ENCODE measurements at places on chromosomes 1 and 21. TPM values are rescaled to one million over a fixed set of nuclear protein-coding genes. Genes with fewer than 3 reads are reported as not detected.

DNA sequence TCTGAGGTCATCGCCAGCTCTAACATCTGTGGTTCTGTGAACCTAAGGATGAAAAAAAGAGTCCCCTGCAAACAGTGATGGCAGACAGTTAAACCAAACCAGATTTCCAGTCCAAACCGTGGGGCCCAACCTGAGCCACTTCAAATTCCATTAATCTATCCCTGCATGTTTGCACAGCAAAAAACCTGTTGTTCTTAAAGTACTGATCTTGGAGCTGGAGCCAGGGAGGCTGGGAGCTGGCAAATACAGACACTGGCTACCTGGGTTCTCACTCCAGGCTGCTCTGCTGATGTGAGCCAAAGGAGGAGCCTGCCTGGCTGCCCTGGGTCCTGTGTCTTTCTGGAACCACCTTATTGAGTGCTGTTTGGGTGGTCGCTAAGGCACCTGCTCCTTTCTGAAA, 16.4 kb downstream of the LDLRAD1 start:
- DNase-seq = no peak
- peaks cover 26% of the 10 kb centered on the region for H3K27me3 ChIP-seq
- H3K4me3 ChIP-seq = no peak overlapping the region
- H3K4me1 ChIP-seq = no peaks in the 10 kb centered on the region
- no peaks in the 10 kb centered on the region for H3K36me3 ChIP-seq

DNA sequence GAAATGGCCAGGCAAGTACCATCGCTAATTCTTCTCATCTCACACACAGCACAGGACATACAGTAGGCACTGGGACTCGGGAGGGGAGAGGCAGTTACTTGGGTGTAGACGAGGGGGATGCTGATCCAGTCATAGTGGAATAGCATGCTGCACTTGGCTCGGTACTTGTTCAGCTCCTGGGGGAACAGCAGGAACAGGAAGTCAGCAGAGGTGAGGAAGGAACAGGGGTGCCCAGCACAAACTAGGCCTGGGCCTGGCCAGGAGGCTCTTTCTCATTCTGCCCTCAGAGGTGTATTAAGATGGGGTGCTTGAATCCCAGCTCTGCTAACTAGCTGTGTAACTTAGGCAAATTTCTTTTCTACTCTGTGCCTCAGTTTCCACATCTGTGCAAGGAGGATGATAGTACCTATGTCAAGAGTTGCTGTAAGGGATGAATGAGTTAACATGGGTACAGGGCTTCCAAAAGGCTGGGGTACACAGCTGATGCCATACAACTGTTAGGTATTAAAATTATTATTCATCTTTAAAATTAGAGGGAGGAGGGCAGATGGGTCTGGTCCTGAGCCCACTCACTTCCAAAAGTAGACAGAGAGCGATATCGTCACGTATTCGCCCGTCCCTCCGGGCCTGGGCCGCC, 2.4 kb downstream of the BEST4 start:
- no peak for DNase-seq
- H3K27ac ChIP-seq = no peak overlapping the region
- peak overlapping the region; percentile 47 for H3K4me3 ChIP-seq

DNA sequence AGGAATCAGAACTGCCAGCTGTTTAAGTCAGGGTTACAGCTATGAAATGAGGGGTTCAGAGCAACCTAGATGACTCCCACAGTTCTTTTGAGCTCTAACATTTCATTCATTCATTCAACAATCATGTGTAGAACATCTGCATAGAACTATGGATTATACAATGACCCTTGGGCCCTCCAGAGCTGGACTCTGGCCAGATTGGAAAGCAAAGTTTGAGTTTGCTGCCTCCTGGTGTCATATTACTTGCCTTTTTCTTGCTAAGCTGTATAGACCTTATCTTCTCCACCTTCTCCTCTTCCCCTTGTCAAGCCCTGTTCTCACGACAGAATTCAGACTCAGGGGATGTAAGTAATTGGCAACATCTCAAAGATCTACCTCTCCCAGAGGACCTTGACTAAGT, 4.0 kb downstream of the CASQ2 start:
- H3K27ac ChIP-seq = no peak overlapping the region
- H3K4me3 ChIP-seq = no peak overlapping the region
- H3K36me3 ChIP-seq = no peaks in the 10 kb centered on the region
- peaks cover 31% of the 10 kb centered on the region for H3K27me3 ChIP-seq
- H3K4me1 ChIP-seq = no peaks in the 10 kb centered on the region

DNA sequence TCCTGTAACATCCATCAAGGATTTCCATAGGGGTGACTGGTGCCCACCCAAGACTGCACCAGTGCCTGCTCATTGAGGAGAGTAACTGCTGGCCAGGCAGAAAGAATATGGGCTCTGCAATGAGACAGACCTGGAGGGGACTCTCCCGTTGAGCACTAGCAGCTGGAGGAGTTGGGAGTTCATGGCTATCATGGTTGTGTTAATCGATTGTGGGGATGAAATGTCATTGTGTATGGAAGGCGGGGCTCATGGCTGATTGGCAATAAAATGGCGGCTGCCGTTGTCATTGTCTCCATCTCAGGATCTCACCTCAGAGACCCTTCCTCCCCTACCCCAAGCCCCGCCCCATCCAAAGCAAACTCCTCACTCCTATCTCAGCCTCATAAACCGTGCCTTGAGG, 3.9 kb downstream of the TMEM125 start:
- no peak overlapping the region for H3K4me3 ChIP-seq
- DNase-seq = no peak
- H3K27ac ChIP-seq = no peak overlapping the region
- H3K36me3 ChIP-seq = no peaks in the 10 kb centered on the region

- peaks cover 9% of the 10 kb centered on the region for H3K27me3 ChIP-seq
- no peaks in the 10 kb centered on the region for H3K4me1 ChIP-seq
- no peak overlapping the region for H3K27ac ChIP-seq
Measured at GRCh38 chr1:187032982-187033692, 204.4 kb downstream of the PLA2G4A start.

DNA sequence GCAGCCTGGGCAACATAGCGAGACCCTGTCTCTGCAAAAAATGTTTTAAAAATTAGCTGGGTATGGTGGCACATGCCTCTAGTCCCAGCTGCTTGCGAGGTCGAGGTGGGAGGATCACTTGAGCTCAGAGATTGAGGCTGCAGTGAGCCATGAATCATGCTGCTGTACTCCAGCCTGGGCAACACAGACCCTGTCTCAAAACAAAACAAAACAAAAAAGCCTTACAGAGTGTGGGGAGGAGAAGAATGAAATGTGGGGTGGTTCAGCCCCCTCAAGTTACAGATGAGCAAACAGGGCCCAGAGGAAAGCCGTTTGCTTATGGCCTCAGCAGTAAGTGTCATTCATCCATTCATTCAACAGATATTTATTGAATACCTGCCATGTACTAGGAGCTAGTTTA, 40.7 kb downstream of the RPS6KA1 start:
- DNase-seq = no peak
- no peak overlapping the region for H3K4me3 ChIP-seq
- no peaks in the 10 kb centered on the region for H3K27me3 ChIP-seq
- no peak overlapping the region for H3K27ac ChIP-seq
- H3K4me1 ChIP-seq = no peaks in the 10 kb centered on the region

GRCh38 chr1:116201911-116202310, 90.7 kb downstream of the MAB21L3 start:
- no peak overlapping the region for H3K4me3 ChIP-seq
- no peak for DNase-seq
- no peaks in the 10 kb centered on the region for H3K36me3 ChIP-seq
- H3K4me1 ChIP-seq = no peaks in the 10 kb centered on the region

- H3K27me3 ChIP-seq = peaks cover 43% of the 10 kb centered on the region
- no peaks in the 10 kb centered on the region for H3K36me3 ChIP-seq
- H3K4me1 ChIP-seq = peaks cover 12% of the 10 kb centered on the region
Measured at GRCh38 chr1:169426174-169426705, 1.0 kb downstream of the CCDC181 start.

DNA sequence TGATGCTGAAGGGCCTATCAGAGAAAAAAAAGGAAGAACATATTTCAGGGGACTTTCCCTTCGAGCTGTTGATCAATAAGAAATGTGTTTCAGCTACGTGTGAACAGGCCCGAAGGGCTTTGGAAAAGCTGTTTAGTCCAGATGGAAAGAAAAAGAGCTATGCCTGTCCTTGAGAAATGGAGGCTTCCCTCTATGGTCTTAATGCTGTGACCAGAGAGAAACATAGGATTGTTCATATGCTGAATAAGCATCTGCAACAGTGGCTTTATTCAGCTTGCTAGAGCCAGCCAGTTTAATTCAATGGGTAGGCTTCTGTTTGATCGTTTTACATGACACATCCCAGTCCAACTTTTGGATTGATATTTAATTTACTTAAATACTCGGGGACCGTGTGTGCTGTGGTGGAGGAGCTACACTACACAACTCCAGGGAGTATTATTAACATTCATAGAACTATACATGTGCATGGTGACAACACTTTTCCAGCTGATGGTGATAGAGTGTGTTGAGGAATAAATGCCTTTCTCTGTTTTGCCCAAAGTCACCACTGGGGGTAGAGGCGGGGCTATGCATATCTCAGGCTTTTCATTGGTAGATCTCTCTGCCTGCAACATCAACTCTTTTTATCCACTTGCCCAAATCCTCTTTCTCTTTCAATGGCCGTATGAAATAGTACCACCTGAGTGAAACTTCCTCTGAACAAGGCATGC, 106.7 kb upstream of the C8B start:
- no peak overlapping the region for H3K4me3 ChIP-seq
- no peaks in the 10 kb centered on the region for H3K4me1 ChIP-seq
- no peaks in the 10 kb centered on the region for H3K36me3 ChIP-seq
- H3K27me3 ChIP-seq = peaks cover 7% of the 10 kb centered on the region
- no peak for DNase-seq

DNA sequence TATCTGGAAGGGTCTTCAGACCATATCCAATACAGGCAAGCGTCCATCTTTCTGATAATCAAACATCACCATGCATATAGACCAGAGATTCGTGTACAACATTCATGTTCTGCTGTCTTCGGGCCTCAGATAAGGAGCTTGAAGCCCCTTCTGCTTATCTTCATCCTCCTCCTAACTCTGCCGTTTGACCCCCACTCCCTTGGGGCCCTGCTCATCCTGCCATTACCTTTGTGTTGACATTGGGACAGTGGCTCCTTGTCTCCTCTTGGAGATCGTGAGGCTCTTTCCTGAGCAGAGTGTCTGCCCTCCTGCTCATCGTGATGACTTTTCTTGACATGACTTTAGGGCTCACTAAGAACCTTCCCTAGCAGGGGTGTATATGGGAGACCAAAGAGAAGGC, 37.3 kb downstream of the ACTL8 start:
- H3K36me3 ChIP-seq = no peaks in the 10 kb centered on the region
- H3K4me3 ChIP-seq = no peak overlapping the region
- H3K4me1 ChIP-seq = peaks cover 4% of the 10 kb centered on the region
- peaks cover 17% of the 10 kb centered on the region for H3K27me3 ChIP-seq

DNA sequence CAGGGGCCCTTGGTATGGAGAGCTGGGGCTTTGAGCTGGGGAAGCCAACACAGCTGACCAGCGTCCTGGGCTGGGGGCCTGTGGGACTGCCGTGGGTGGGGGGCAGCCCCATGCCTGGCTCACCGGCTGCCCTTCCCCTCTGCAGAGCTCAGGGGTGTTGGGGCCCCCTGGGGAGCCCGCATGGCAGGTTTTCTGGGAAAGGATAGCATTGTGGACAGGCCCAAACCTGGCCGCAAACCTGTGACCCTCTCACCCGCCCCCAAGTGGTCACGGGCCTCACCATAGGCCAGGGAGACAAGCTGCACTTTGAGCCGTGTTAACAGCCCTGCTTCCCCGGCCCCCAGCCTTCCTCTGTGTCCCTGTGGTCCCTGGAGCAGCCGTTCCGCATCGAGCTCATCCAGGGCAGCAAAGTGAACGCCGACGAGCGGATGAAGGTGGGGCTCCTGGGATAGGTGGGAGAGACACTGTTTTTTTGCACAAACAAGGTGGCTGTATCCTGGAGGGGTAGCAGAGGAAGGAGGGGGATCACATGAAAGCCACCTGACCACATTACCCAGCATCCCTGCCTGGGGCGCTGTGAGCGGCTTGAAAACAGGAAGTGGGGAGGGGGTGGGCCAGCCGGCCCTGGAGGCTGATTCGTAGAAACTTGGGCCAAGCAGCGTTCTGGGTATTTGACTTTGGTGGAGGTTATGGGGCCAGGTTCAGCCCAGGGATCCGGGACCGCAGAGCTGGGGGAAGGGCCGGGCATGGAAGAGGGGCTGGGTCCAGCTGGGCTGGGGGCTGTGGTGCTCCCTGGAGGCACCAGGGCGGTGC, 65.9 kb downstream of the PIK3CD start:
- H3K4me1 ChIP-seq = peaks cover 16% of the 10 kb centered on the region
- H3K27ac ChIP-seq = peak overlapping the region; percentile 5
- no peaks in the 10 kb centered on the region for H3K27me3 ChIP-seq

GRCh38 chr1:29962336-29962735, 726.0 kb downstream of the PTPRU start:
- peak; percentile 74 for DNase-seq
- no peak overlapping the region for H3K27ac ChIP-seq

GRCh38 chr21:33266789-33267135, 595 bp downstream of the IL10RB start:
- H3K4me1 ChIP-seq = peaks cover 25% of the 10 kb centered on the region
- DNase-seq = no peak
- H3K4me3 ChIP-seq = peak overlapping the region; percentile 89
- H3K27ac ChIP-seq = peak overlapping the region; percentile 86

GRCh38 chr1:181262069-181262468, 173.6 kb downstream of the IER5 start:
- H3K27me3 ChIP-seq = no peaks in the 10 kb centered on the region
- DNase-seq = no peak
- no peaks in the 10 kb centered on the region for H3K4me1 ChIP-seq
- no peaks in the 10 kb centered on the region for H3K36me3 ChIP-seq
- no peak overlapping the region for H3K27ac ChIP-seq

DNA sequence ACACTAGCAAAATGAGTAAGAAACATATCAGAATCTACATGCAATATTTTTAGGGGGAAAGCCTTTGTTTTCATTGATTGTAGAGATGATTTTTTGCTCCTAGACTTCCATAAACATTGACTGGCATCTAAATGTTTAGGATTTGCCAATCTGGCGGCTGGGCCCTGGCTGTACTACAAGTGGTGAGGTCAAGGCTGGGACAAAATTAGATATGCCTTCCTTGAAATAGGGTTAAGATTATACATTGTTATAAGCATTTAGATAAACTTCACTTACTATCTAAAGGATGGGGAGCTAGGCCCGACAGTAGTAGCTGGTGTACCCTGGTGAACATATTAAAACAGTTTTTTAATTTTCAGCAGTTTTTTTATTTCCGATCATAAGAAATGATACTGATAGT, 5.2 kb downstream of the NFIA start:
- peaks cover 24% of the 10 kb centered on the region for H3K36me3 ChIP-seq
- peaks cover 25% of the 10 kb centered on the region for H3K4me1 ChIP-seq
- H3K27ac ChIP-seq = no peak overlapping the region

- H3K4me1 ChIP-seq = peaks cover 57% of the 10 kb centered on the region
- H3K27me3 ChIP-seq = no peaks in the 10 kb centered on the region
- H3K36me3 ChIP-seq = peaks cover 11% of the 10 kb centered on the region
- DNase-seq = no peak
- H3K4me3 ChIP-seq = peak overlapping the region; percentile 24
Measured at GRCh38 chr21:45470087-45470515, 65.1 kb downstream of the COL18A1 start.

Gene ST6GALNAC3
- 7.3 TPM for total RNA-seq

Gene UCK2
- 50.1 TPM for total RNA-seq

Gene ADCY10
- total RNA-seq = 0.94 TPM

Gene KLHDC8A
- total RNA-seq = not detected

Gene TAGLN2
- total RNA-seq = 161 TPM

Gene RNU1-4
- 2,859 TPM for total RNA-seq

Gene GUCA2A
- not detected for total RNA-seq

Gene C1orf115
- total RNA-seq = 5.9 TPM

Gene ST7L
- 22.0 TPM for total RNA-seq

Gene TNFRSF1B
- total RNA-seq = 7.4 TPM

Gene RYR2
- total RNA-seq = 0.03 TPM

Gene RGS8
- total RNA-seq = not detected

Gene CAPN8
- not detected for total RNA-seq

All from osteocyte (in vitro differentiated cells).